ENCODE measurements at places on chromosomes 1 and 21. TPM values are rescaled to one million over a fixed set of nuclear protein-coding genes. Genes with fewer than 3 reads are reported as not detected.

Gene LORICRIN
- not detected for total RNA-seq

Gene FCRL5
- not detected for total RNA-seq

Gene RAB25
- total RNA-seq = 0.27 TPM

Gene RAB42
- total RNA-seq = not detected

Gene NBPF6
- total RNA-seq = 6.1 TPM

Gene ANGPTL3
- not detected for total RNA-seq

GRCh38 chr1:37472994-37473393, 1.4 kb upstream of the ZC3H12A start:
- H3K27me3 ChIP-seq = 0 out of 2 replicates have a peak, but pooled peaks cover 3% of the 10 kb centered on the region
- H3K36me3 ChIP-seq = peaks cover 27% of the 10 kb centered on the region
- DNase-seq = no peak
- H3K27ac ChIP-seq = no peak overlapping the region

DNA sequence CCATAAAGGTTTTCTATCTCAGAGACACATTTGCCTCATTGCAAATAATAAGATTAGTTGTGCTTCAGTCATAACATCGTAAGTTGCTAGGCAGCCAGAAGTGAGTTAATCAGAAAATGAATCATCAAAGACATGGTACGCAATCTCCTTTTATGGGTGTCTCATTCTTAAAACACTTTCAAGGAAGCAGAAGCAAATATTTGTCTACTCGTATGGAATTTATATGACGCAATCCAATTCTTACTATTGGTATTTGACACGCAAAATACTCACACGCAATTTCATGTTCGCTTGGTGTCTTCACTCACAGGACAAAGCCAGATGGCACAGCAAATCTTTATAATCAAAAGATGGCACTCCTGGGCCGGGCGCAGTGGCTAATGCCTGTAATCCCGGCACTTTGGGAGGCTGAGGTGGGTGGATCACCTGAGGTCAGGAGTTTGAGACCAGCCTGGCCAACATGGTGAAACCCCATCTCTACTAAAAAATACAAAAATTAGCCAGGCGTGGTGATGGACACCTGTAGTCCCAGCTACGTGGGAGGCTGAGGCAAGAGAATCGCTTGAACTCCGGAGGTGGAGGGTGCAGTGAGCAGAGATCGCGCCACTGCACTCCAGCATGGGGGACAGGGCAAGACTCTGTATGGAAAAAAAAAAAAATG, 56.4 kb downstream of the HLCS start:
- H3K36me3 ChIP-seq = no peaks in the 10 kb centered on the region
- H3K4me3 ChIP-seq = no peak overlapping the region
- no peak overlapping the region for H3K27ac ChIP-seq
- H3K4me1 ChIP-seq = peaks cover 5% of the 10 kb centered on the region
- DNase-seq = no peak
- H3K27me3 ChIP-seq = no peaks in the 10 kb centered on the region

DNA sequence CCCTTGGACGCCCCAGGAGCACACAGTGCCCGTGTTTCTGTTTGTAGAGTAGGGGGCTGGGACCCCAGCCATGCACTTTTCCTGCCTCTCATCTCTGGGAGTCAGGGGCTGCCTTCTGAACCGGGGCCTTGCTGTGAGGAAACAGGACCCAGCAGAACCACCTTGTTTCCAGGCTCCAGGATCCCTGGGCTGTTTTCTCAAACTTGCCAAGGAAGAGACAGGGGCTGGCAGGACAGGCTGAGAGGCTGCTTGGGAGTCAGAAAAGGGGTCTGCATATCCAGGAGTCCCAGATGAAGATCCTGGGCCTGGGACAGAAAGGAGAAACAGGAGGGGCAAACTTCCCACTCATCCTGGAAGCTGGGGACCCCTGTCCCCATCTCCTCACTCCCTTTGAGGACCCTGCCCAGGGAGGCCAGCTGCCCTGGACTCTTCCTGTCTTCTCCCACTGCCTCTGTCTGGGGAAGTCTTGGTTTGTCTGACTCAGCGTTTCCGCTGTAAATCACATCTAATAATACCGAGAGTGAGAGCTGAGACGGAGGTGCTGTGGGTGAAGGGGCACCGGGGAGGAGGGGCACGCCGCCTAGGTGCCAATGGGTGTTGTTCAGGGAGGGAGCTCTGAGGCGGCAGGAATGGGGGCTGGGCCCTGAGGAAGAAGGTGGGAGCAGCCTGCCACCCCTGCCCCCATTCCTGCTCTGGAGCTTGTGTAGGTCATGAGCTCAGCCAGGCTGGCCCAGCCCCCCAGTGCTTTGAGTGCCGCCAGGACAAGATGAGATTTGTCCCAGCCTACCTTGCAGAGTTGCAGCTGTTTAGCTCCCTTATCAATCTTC, 16.7 kb downstream of the POU3F1 start:
- H3K27ac ChIP-seq = no peak overlapping the region
- peaks cover 10% of the 10 kb centered on the region for H3K4me1 ChIP-seq

- no peaks in the 10 kb centered on the region for H3K36me3 ChIP-seq
- no peak overlapping the region for H3K27ac ChIP-seq
- H3K27me3 ChIP-seq = no peaks in the 10 kb centered on the region
- H3K4me1 ChIP-seq = no peaks in the 10 kb centered on the region
Observed at GRCh38 chr1:113170519-113170918, 97.5 kb downstream of the LRIG2 start.

GRCh38 chr1:46800742-46801141, 1.9 kb downstream of the CYP4B1 start:
- H3K27ac ChIP-seq = no peak overlapping the region
- H3K4me3 ChIP-seq = no peak overlapping the region
- H3K27me3 ChIP-seq = peaks cover 11% of the 10 kb centered on the region
- H3K36me3 ChIP-seq = no peaks in the 10 kb centered on the region
- H3K4me1 ChIP-seq = no peaks in the 10 kb centered on the region

All from K562 (cell line).